MM.1S (cell line): ENCODE measurements at places on chromosomes 2 and 18.

GRCh38 chr2:142220239-142220638, 89.4 kb upstream of the LRP1B start:
- H3K36me3 ChIP-seq: no peaks in the 10 kb centered on the region
- no peak overlapping the region for H3K4me3 ChIP-seq
- no peaks in the 10 kb centered on the region for H3K27me3 ChIP-seq
- H3K27ac ChIP-seq: no peak overlapping the region
- no peaks in the 10 kb centered on the region for H3K4me1 ChIP-seq
- DNase-seq: no peak

- no peak overlapping the region for H3K4me3 ChIP-seq
- no peak for DNase-seq
- H3K36me3 ChIP-seq: no peaks in the 10 kb centered on the region
- H3K27me3 ChIP-seq: no peaks in the 10 kb centered on the region
Observed at GRCh38 chr18:13982126-13982525, 66.8 kb upstream of the MC2R start.

DNA sequence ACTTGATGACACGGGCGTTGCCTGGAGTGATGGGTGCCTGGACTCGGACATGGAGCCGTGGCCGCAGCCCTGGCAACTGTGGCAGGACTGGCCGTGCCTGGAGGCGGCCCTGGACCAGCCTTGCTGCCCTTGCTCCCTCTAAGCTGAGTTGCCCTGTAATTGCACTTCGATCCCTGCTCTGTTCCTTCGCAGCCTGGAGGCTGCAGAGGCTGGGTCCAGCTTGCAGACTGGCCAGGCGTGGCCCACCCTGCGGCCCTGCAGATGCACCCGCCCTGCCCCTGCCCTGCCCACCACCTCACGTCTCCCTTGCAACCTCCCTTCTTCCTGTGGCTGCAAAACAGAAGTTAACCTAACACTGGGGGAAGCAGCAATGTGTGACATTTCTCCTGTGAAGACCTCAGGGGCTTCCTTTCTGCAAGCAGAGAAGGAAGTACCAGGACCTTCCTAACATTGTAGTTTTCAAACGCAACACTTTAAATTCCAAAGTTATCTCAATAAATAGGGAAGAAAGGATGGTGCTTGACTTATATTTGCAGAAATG, 174.6 kb upstream of the TPO start:
- no peaks in the 10 kb centered on the region for H3K36me3 ChIP-seq
- no peak overlapping the region for H3K27ac ChIP-seq
- no peaks in the 10 kb centered on the region for H3K27me3 ChIP-seq
- no peaks in the 10 kb centered on the region for H3K4me1 ChIP-seq

- DNase-seq: no peak
- no peak overlapping the region for H3K4me3 ChIP-seq
- no peaks in the 10 kb centered on the region for H3K27me3 ChIP-seq
- no peaks in the 10 kb centered on the region for H3K36me3 ChIP-seq
- H3K4me1 ChIP-seq: no peaks in the 10 kb centered on the region
Observed at GRCh38 chr2:40123746-40124145, 328.1 kb downstream of the SLC8A1 start.

DNA sequence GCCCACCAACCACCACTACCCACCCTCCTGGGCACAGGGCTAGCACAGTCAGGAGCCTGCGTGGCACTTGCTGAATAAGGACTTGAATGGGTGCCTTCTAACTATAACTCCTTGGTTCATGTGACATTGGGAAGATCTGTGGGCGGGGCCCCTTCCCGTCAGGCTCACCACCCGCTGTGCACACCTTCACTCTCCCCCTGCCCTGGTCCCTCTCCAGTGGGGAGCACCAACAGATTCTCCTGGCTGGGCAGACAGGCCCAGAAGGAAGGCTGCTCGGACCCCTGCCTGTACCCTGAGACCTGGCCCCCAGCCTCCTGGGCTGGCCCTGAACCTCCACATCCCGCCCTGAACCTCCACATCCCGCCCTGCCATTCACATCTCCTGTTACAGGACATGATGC, 33.4 kb upstream of the POMC start:
- H3K27ac ChIP-seq: no peak overlapping the region
- H3K4me3 ChIP-seq: no peak overlapping the region
- DNase-seq: no peak

- H3K4me3 ChIP-seq: no peak overlapping the region
- H3K27me3 ChIP-seq: no peaks in the 10 kb centered on the region
- peaks cover 19% of the 10 kb centered on the region for H3K4me1 ChIP-seq
Observed at GRCh38 chr2:149877913-149878312, 290.3 kb upstream of the MMADHC start.

DNA sequence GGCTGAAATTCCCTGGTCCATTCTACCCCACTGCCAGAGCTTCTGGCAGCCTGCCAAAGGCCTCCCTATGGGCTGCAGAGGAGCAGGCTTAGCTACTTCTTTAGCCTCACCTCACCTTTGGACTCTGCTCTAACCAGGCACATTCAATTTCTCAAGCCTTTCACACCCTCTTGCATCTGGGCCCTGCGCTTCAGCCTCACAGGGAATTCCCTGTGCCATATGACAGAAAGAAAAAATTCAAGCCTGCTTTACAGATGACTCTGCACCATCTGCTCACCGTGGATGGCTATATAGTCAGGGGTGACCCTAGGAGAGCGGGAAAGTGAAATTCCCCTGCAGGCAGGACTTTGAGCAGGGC, 62.5 kb downstream of the REEP1 start:
- H3K4me3 ChIP-seq: no peak overlapping the region
- no peak overlapping the region for H3K27ac ChIP-seq
- no peaks in the 10 kb centered on the region for H3K4me1 ChIP-seq

- no peak overlapping the region for H3K4me3 ChIP-seq
- no peaks in the 10 kb centered on the region for H3K36me3 ChIP-seq
Observed at GRCh38 chr2:127591221-127591923, 54.6 kb upstream of the GPR17 start.

DNA sequence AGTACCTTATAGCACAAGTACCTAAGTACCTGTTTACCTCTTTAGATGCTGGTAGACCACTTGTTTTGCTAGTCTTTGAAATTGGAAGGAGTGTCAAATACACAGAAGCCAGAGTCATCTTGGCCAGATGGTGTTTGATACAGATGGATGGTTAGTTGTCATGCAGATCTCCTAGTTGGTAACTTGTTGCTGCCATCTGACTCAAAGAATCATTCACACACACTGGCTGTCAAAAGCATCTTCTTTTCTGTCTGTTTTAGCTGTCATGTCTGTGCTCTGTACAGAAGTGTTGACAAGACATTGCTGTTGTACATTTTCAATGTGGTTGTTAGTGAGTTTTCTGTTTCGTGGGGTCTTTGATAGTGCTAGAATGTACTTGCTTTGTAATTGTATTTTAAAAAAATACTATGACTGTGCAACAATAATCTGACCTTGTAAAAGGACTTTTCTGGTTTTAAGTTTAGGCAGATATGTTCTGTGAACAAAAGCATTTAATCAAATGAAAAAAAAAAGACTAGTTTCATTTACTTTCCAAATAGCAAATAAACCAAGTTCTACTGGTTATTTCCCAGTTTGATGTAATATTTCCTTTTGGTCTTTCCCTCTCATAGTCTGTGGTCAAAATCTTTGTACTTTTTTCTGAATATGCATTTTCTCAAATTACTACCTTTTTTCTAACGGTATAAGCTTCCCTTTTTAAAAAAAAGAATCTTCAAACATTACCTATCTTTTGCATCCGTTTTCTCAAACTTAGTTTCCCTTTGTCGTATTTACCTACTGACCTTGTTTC, 39.9 kb downstream of the TANK start:
- no peaks in the 10 kb centered on the region for H3K4me1 ChIP-seq
- H3K27ac ChIP-seq: no peak overlapping the region
- no peaks in the 10 kb centered on the region for H3K27me3 ChIP-seq
- H3K36me3 ChIP-seq: peaks cover 7% of the 10 kb centered on the region; the same call in 1 of the 2 replicates
- no peak for DNase-seq

GRCh38 chr18:67035026-67035425, 431.1 kb upstream of the CDH19 start:
- H3K27ac ChIP-seq: no peak overlapping the region
- no peaks in the 10 kb centered on the region for H3K4me1 ChIP-seq
- no peak overlapping the region for H3K4me3 ChIP-seq

GRCh38 chr2:63399156-63399555, 189.1 kb downstream of the WDPCP start:
- no peak overlapping the region for H3K27ac ChIP-seq
- H3K4me1 ChIP-seq: no peaks in the 10 kb centered on the region

DNA sequence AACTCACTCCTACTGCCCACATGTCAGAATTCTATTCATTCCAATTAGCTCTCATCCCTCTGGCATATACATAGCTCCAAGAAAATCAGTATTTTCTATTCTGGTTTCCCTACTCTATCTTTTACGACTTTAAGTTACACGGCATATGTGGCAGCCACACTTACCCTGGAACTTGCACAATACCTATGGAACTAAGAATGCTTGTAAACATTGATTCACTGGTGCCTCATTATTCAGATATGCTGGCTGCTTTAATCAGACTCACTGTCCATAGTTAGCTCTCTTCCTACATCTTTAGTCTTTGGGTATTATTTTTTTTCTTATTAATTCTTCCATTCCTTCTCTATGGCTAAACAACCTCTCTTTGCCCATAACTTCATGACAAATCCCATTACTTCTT, 1519.9 kb upstream of the ACVR2A start:
- no peaks in the 10 kb centered on the region for H3K27me3 ChIP-seq
- no peaks in the 10 kb centered on the region for H3K4me1 ChIP-seq
- no peak overlapping the region for H3K27ac ChIP-seq
- H3K4me3 ChIP-seq: no peak overlapping the region

DNA sequence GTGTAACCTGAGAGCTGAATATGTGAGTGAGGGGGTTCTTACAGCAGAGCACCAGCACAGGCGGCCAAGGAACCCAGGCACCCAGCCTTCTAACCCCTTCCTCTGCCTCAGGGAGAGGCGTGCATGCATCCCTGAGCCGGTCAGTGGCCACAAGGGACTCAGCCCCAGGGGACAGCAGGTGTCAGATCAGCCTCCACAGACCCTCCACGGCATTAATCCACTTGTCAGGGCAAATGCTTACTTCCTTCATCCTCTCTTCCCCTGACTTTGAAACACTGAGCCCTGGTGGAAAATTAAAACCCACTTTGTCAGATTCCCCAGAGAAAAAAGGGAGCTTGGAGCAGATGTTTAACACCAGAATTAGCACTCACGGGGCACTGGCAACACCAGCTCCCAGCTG, 60.5 kb upstream of the SMAD2 start:
- no peaks in the 10 kb centered on the region for H3K4me1 ChIP-seq
- no peaks in the 10 kb centered on the region for H3K36me3 ChIP-seq
- H3K27me3 ChIP-seq: no peaks in the 10 kb centered on the region

DNA sequence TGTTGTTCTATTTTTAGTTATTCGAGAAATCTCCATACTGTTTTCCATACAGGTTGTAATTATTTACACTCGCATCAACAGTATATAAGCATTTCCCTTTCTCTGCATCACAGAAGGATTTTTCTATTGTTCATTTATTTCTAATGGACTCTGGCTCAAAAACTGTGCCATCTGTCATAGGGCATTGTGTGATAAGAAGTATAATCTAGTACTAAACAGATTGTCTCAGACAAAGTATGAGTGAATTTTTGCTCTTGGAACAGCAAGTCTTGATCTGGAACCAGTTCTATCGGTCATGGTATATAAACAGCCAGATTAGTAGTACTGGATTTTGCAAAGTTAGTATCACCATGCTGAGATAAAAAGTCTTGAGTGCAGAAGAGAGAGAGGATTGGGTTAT, 145.8 kb downstream of the KIAA1328 start:
- H3K4me3 ChIP-seq: no peak overlapping the region
- no peak for DNase-seq
- H3K36me3 ChIP-seq: no peaks in the 10 kb centered on the region
- H3K27me3 ChIP-seq: no peaks in the 10 kb centered on the region
- H3K4me1 ChIP-seq: no peaks in the 10 kb centered on the region
